Fibroblast of villous mesenchyme (primary cell): ENCODE measurements at places on chromosomes 3 and 15. TPM values are rescaled to one million over a fixed set of nuclear protein-coding genes. Genes with fewer than 3 reads are reported as not detected.

DNA sequence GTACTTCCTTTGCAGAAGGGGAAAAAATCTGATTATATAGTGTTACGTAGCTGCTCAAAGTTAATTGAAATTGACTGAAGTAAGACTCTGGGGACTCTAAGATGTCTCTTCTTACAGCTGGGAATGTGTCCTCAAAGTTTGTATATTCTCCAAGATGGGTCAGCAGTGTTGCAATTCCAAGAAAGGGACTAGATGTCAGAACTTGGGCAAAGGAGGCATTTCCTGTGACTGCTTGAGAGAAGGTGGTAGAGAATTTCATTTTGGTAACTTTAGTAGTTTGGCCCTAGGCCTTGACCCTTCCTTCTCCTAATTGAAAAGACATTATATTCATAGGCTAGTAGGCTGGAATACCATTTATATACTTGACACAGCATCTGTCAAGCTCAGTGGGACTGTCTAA is 33.9 kb downstream of the PTPRG start:
- DNase-seq, result peak; percentile 34

The CFAP20DC gene
- 1.3 and 1.7 TPM in 2 replicates for total RNA-seq

DNA sequence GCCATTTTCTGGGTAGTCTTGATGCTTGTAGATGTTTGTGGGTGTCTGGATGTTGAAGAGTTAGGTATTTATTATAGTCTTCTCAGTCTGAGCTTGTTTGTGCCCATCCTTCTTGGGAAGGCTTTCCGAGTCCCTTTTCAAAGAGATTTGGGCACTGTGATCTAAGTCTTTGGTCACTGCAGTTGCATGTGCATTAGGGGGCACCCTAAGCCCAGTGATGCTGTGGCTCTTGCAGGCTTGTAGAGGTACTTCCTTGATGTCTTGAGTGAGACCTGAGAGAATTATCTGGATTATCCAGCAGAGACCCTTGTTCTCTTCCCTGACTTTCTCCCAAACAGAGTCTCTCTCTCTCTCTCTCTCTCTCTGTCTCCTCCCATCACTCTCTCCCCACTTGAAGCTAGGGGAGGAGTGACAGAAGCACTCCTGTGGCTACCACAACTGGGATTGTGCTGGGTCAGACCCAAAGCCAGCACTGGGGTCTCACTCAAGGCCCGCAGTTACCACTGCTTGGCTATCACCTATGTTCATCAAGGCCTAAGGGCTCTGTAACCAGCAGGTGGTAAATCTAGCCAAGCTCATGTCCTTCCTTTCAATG is 68.5 kb downstream of the TMCO5A start:
- peak; percentile 85 for DNase-seq

GRCh38 chr3:51668756-51669155 is 2.3 kb upstream of the TEX264 start:
- no peak for DNase-seq

The GNAT1 gene
- not detected in 2 replicates for total RNA-seq
